Stomach (tissue), 19 donors: ENCODE measurements at places on chromosomes 7 and 10.
A peak's percentile ranks its signal among the peaks of the same experiment; 100 is the strongest.

DNA sequence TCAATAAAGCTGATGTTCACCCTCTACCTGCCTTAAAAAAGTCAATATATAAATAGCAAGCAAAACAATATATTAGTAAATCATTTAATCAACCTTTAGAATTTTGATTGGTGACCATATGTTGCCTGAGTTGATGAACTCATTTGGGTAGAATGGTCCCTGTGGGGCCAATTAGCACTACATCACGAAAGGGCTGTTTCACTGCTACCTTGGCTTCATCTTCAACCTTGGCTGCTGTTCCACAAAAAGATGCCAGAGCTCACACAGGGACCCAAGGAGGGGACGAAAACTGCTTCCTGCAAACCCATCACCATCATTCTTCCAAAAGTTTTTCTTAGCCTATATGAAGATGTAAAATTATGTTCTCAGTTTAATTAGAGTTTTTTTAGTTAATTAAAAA, 35.4 kb upstream of the HBP1 start:
- DNase-seq: no peak

DNA sequence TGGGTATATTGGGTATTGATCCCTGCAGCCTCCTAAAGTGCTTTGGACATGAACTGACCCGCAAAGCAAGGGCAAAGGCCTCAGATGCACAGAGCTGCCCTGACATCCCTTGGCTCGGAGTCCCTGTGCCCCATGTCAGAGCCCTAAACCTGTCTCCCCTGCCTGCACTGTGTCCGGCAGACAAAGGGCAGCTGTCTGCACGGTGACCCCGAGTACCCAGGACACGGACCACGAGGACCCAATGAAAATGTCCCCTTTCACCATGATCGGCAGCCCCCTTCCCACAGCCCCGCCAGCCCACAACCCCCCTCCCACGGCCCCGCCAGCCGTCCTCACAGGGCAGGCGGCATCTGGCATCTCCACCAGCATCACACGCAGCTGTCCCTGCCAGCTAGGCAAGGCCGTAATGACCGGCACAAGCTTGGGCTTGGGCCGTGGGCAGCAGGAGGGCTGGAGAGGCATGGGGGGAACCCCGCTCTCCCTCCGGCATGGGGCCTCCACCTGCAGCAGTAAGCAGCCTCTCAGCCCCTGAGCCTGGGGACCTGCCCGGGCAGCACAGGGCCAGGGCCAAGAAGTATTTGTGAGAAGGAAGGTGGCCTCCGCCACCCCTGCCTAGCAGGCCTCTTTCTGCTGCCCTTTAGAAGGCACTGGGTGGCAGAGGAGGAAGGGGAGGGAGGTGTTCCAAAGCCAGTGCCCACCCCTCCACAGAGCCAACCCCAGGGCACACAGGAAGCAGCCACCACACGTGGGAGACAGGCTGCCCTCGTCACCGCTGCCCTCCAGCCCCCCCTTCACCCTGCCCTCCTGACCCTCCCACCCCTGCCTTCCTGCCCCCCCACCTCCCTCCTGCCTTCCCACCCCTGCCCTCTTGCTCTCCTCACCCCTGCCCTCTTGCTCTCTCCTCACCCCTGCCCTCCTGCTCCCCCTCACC, 10.1 kb downstream of the NUDT1 start:
- no peak for DNase-seq

DNA sequence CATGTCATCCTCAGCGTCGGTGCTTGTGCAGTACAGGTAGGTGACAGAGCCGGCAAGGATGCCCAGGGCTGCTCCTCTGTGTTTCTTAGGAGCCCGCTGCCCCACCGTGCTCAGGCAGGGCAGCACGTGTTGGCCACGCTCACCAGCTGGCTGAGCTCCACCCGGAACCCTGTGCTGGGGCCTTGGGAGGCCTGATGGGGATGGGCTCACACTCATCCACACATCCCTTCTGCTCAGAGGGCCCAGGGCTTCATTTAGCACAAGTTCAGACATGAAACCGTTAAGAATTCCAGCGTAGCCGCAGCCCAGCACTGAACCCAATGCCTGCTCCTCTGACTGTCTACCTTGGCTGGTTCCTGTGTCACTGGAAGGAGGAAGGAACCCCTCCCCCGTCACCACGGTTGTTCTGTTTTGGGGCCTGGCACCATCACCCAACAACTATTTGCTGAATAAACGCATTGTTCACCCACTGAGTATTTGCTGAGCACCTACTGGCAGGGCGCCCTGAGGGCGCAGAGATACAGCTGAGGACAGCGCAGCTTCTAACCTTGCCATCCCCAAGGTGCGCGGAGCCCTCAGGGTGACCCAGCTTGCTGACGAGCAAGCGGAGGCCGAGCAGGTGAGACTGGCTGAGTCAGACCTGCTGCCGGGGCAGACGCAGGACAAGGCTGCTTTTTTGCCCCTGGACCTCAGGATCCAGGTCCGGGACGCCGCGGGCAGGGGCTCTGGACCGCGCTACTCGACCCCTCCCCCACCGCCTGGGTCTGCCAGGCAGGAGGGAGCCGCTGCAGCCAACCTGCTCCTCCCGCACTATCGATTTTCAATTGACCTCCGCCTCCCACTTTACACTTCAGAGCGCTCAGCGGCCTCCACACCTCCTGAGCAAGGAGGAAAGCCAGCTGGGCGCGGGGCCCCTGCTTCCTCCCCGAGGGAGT, 50.6 kb upstream of the RET start:
- DNase-seq: no peak

DNA sequence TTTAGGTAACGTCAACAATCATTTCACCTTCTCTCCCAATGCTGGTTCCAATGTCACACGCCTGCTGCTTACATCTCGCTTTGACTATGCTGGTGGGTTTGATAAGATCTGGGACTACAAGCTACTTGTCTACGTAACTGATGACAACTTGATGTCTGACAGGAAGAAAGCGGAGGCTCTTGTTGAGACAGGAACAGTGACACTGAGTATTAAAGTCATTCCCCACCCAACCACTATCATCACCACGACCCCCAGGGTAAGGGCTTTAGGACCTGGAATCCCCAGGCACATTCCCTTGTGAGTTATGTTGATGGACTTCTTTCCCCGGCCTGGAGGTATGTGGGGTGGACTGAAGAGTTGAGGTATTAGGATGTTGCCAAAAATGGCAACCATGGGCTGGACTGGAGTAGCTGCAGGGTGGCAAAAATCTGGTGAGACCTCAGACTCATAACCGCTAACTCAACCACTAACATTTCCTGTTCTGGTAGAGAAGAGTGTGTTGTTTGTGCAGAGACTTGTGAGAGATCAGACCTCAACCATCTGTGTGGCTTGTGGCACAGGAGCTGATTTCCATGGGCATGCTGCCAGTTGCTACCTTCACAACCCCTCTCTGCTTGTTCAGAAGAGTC, 59.2 kb downstream of the CDHR3 start:
- DNase-seq: peak; percentile 45

GRCh38 chr10:80268266-80268665, 21.2 kb downstream of the MAT1A start:
- no peak for DNase-seq

GRCh38 chr10:46231087-46231486, 55.7 kb upstream of the ANTXRL start:
- no peak for DNase-seq

GRCh38 chr10:127534496-127534895, 14.6 kb upstream of the NPS start:
- no peak for DNase-seq

GRCh38 chr7:153454306-153454705, 597.9 kb upstream of the DPP6 start:
- no peak for DNase-seq

- peak; percentile 3 for DNase-seq
These were observed 241.3 kb upstream of the KMT2E start for GRCh38 chr7:104772405-104773345.

GRCh38 chr10:84826704-84827103, 498.3 kb downstream of the CCSER2 start:
- DNase-seq: no peak

DNA sequence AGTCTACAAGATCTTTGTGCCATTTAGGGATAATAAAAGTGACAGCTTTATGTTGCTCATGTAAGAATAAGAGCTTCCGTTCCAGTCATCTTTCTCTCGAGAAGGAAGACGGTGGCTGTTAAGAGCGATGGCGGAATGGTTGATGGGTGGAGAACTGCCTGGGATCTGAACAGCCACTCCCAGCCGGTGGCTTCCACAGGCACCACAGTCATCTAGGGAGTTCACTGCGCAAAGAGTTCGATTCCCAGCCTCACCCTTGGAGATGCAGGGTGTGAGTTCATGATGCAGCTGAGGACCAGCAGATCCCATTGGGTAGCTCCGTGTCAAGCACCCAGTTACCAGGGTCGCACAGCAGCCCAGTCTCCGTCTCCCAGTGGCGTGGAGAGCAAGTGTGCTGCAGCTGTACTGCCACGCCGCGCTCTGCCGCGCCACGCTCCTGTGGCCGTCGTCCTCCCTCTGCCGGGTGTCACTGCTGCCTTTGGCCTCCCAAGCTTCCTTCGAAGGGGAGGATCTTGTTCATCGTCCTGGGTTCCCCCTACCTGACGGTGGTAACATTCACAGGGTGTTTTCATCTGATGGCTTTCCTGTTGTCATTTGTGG, 7.8 kb downstream of the SUN1 start:
- no peak for DNase-seq

GRCh38 chr10:64109926-64110495, 588.8 kb downstream of the REEP3 start:
- DNase-seq: no peak

- peak; percentile 24 for DNase-seq
These were observed 140.2 kb downstream of the PRKG1 start for GRCh38 chr10:51214207-51215196.

DNA sequence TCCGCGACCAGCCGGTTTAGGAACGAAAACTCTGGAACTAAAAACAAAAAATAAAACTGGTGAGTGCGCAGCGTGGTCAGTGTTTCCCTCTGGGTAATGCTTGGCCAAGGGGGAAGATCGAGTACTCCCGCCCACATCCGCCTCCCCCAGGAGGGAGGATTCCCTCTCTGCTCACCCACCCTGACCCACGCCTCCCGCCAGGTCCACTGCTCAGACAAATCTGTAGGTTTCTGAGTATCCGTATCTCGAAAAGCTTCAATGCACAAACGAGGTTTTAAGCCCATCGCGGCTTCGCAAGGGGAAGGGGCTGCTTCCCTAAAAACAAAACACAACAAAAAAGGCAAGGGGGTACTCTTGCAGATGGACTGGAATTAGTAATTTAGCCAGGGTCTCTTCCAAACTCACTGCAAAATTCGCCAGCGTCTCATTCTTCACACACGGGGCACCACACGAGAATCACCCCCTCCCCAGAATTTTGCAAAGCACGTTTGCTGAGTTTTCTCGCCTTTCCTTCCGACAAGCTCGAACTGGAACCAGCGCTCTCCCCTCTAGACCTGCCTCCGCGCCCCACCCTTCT, 75.2 kb downstream of the INSIG1 start:
- DNase-seq: no peak

GRCh38 chr10:31116226-31116625, 84.6 kb upstream of the ZNF438 start:
- DNase-seq: no peak

- DNase-seq: no peak
These were observed 26.6 kb downstream of the PLAU start for GRCh38 chr10:73937333-73938043.

GRCh38 chr7:88337572-88337971, 30.9 kb upstream of the STEAP4 start:
- DNase-seq: no peak

- no peak for DNase-seq
These were observed 140.9 kb downstream of the CHN2 start for GRCh38 chr7:29335188-29336083.

DNA sequence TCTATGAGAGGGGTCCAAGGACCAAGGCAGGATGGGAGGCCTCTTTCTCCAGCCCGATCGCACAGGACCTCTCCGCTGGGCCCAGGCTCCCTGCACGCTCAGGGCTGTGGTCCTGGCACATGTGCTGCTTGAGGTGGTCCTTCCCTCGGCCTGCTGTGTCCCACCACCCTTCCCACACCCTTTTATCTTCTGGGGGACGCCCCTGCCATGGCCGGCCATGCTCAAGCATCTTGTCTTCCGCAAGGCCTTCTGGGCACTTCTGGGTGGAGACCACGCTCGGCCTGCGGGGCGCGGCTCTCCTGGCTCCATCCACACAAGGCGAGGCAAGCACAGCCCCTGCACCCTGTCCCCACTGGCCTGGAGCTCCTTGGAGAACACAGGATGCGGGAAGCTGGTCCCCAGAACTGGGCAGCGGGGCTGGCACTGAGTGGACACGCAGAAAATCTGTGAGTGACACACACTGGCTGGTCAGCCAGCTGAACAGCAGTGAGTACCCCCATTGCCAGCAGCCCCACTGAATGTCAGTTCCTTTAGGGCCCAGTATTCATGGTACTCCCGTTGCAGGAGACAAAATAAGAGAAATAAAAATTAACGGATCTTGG, 115.9 kb downstream of the TCERG1L start:
- DNase-seq: peak; percentile 22

DNA sequence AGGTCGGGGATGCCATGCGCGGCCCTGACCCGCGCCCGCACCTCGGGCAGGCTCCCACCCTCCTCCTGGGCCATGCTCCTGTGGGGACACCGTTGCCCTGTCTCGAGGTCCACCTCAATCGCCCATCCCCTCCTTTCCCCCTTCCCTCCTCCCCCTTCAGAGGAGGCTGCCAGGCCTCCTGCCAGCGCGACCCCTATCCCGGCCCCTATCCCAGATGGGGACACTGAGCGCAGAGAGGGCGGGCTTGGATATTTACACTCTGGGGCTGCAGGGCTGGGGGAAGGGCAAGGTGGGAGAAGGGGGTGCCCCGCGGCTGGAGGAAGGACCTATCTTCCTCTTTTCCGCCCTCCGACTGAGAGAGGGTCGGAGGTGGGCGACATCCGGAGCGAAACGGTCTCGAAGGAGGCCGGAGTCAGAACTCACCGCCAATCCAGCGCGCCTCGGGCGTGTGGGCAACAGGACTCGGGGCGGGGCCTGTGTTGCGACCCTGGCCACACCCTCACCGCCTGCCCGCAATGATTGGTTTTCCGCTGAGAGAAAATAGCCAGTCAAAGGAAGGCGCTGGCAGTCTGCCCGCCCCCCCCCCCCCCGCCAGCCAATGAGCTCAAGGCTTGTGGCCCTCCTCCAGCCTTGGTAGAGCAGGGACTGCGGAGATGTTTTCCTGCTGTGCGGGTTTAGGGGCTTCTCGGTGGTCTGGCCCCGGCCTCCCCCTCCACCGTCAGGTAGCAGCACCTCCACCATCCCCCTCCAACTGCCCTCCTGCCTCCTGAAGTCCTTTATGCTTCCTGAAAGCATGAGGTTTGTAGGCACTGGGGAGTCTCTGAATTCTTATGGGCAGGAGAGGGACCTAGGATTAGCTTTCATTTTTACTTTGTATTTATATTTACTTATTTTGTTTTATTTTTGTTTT, at the start of gene METTL27:
METTL27 (minus strand) TSS at position 450 of the 910 bp plus-strand sequence; CDS start at position 74, 376 bp downstream.
- DNase-seq: peak; percentile 94

- DNase-seq: no peak
These were observed 13.5 kb downstream of the IKZF1 start for GRCh38 chr7:50317697-50318669.

GRCh38 chr10:120313715-120314114, 143.3 kb upstream of the PLPP4 start:
- no peak for DNase-seq

GRCh38 chr7:10104292-10104691, 869.4 kb upstream of the PHF14 start:
- no peak for DNase-seq

- no peak for DNase-seq
These were observed 12.2 kb downstream of the ADAM12 start for GRCh38 chr10:126375926-126376554.

- DNase-seq: no peak
These were observed 30.4 kb upstream of the RSU1 start for GRCh38 chr10:16847644-16848043.

- DNase-seq: no peak
These were observed 10.2 kb downstream of the CPA1 start for GRCh38 chr7:130390486-130390885.

GRCh38 chr10:89846786-89847185, 145.4 kb downstream of the KIF20B start:
- no peak for DNase-seq
